ENCODE measurements at places on chromosomes 7 and 10. TPM values are rescaled to one million over a fixed set of nuclear protein-coding genes. Genes with fewer than 3 reads are reported as not detected.

TAS2R40 gene
- total RNA-seq, result not detected

PRR15 gene
- not detected for total RNA-seq

COL17A1 gene
- under 0.01 TPM for total RNA-seq

POLR2J3 gene
- 33.3 TPM for total RNA-seq

SPDYE5 gene
- not detected for total RNA-seq

PIP4K2A gene
- 56.6 TPM for total RNA-seq

PLEKHS1 gene
- total RNA-seq, result under 0.01 TPM

GPR26 gene
- total RNA-seq, result not detected

ENTPD1 gene
- 0.50 TPM for total RNA-seq

TMEM273 gene
- total RNA-seq, result not detected

INSIG1 gene
- total RNA-seq, result 356 TPM

CPA5 gene
- not detected for total RNA-seq

FOXI2 gene
- total RNA-seq, result not detected

C10orf62 gene
- not detected for total RNA-seq

PAPSS2 gene
- total RNA-seq, result 114 TPM

SKIDA1 gene
- total RNA-seq, result 0.99 TPM

MMD2 gene
- total RNA-seq, result not detected

OR6V1 gene
- total RNA-seq, result not detected

PON1 gene
- total RNA-seq, result not detected

CPN1 gene
- total RNA-seq, result not detected

FGFBP3 gene
- 0.50 TPM for total RNA-seq

CLDN15 gene
- 5.8 TPM for total RNA-seq

TDRD1 gene
- 0.50 TPM for total RNA-seq

GTPBP10 gene
- total RNA-seq, result 26.8 TPM

XRCC2 gene
- total RNA-seq, result 2.6 TPM

PILRA gene
- 0.15 TPM for total RNA-seq

EIF3B gene
- total RNA-seq, result 189 TPM

SUPV3L1 gene
- total RNA-seq, result 29.8 TPM

NEUROG3 gene
- not detected for total RNA-seq

VAX1 gene
- total RNA-seq, result not detected

CRYGN gene
- 0.58 TPM for total RNA-seq

RNLS gene
- 32.7 TPM for total RNA-seq

HECW1 gene
- 4.9 TPM for total RNA-seq

SHTN1 gene
- 3.2 TPM for total RNA-seq

GJD4 gene
- total RNA-seq, result not detected

HMX2 gene
- not detected for total RNA-seq

TET1 gene
- 4.7 TPM for total RNA-seq
